ENCODE measurements at places on chromosomes 13 and 19. TPM values are rescaled to one million over a fixed set of nuclear protein-coding genes. Genes with fewer than 3 reads are reported as not detected.

GRCh38 chr19:16403151-16403977 is 68.4 kb downstream of the EPS15L1 start:
- no peak overlapping the region for H3K27ac ChIP-seq
- H3K27me3 ChIP-seq: no peaks in the 10 kb centered on the region
- H3K36me3 ChIP-seq: peaks cover 43% of the 10 kb centered on the region
- DNase-seq: no peak
- no peak overlapping the region for H3K4me3 ChIP-seq
- H3K4me1 ChIP-seq: peaks cover 8% of the 10 kb centered on the region

DNA sequence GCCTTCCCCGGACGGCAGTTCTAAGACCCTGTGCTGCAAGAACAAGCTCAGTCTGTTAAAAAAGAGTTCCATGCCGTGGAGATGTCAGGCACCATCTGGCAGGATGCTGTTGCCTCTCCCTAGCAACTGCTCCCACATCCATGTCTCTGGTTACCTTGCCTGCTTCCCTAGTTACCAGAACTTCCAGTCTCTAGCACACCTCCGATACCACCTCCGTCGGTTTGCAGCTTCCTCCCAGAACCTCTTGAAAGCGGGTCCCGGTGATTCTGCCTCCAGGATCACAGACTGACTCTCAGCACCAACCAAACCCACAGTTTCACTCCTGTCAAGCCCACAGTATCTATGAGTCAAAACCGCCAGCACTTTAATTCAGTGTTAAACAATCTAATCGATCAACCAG is 55.4 kb downstream of the KCTD12 start:
- peaks cover 9% of the 10 kb centered on the region for H3K27me3 ChIP-seq
- DNase-seq: no peak
- no peak overlapping the region for H3K4me3 ChIP-seq
- no peaks in the 10 kb centered on the region for H3K4me1 ChIP-seq

C19orf73 gene
- total RNA-seq: 3.4 TPM

- H3K36me3 ChIP-seq: peaks cover 26% of the 10 kb centered on the region
- H3K4me3 ChIP-seq: no peak overlapping the region
- H3K27ac ChIP-seq: no peak overlapping the region
- no peak for DNase-seq
Observed at GRCh38 chr13:79312340-79312855, 93.7 kb downstream of the RBM26 start.

GRCh38 chr13:56166864-56167263 is 973.9 kb upstream of the PRR20A start:
- H3K27me3 ChIP-seq: no peaks in the 10 kb centered on the region
- DNase-seq: no peak
- H3K4me3 ChIP-seq: no peak overlapping the region
- no peaks in the 10 kb centered on the region for H3K36me3 ChIP-seq

DNA sequence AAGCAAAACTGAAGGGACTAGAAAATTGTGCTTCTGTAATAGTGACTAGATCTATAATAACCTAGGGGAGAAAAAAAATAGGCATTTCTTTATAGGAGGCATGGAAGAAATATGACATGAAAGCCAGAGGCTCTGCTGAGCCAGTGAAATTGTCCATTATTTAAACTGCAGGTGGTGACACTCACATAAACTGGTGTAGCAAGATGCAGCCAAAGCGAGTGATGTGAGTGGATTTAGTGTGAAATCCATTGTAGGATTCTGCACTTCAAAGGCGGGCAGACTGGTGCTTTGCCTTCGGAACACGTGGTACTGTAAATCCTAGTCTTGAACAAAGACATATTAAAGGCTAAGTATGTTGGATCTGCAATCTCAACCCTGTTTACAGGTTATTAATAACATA is 361.9 kb downstream of the TBC1D4 start:
- no peaks in the 10 kb centered on the region for H3K27me3 ChIP-seq
- H3K36me3 ChIP-seq: no peaks in the 10 kb centered on the region
- no peak overlapping the region for H3K27ac ChIP-seq
- DNase-seq: no peak

BEST2 gene
- not detected for total RNA-seq
